Iris pigment epithelial cell (primary cell): ENCODE measurements at places on chromosomes 12 and 14.
A peak's percentile ranks its signal among the peaks of the same experiment; 100 is the strongest.

- no peak for DNase-seq
Observed at GRCh38 chr12:84888861-84889260, 23.7 kb downstream of the SLC6A15 start.

DNA sequence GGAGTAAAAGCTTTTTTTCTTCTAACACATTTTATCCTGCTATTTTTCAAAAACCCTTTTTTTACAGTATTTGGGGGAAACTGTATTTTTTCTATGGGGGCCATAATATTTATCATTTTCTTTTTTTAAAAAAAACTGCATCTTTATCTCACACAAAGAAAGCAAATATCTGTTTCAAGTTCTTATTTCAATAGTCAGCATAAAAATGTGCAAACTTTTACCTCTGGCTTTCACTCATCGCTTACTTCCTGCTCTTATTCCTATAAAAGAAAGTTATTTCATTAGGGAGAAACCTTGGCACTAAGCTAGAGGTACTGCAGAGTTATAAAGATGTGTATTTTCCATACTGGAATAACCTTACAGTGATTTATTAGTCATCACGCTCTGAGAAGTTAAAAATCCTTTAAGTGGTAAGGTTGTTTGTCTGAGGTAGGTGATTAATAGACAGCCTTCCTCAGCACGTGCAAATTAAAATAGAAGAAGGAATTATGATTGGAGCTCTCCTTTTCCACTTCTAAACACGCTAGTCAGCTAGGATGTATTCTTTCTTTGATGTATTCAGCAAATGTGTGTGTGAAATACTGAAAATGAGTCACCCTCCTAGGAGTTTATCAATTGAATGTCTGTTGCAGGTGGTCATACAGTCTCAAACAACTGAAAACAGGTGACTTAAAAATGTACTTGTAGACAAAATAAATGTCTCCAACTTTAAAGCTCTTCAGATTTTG, 461.0 kb downstream of the GXYLT1 start:
- DNase-seq, result no peak

DNA sequence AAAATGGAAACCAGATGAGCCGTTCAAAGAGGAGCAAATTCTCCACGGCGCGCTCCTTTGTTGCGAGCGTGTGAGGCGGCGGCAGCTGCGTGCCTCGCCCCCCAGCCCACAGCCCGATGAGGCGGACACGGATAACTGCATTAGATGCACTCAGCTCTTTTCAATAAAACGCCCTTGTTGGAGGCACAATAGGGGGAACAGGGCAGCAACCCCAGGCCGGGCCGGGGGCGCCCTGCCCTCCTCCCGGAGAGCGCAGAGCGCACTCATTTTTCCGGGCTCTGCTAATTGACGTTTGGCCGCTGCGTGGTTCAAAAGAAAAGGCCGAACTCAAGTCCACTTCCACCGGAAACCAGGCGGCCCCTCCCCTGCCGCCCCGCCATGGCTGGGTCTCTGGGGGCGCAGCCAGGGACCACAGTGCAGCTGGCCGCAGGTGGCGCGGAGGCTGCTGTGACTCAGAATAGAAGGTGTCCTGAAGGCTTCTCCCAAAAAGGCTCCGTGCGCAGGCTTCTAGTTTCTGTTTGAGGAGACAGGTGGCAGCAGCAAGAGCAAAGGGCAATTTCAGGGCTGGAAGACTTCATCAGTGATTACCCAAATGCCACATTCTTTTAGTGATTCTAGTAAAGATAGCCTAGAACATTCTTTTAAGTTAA, 29.0 kb upstream of the SMOC1 start:
- DNase-seq, result no peak

DNA sequence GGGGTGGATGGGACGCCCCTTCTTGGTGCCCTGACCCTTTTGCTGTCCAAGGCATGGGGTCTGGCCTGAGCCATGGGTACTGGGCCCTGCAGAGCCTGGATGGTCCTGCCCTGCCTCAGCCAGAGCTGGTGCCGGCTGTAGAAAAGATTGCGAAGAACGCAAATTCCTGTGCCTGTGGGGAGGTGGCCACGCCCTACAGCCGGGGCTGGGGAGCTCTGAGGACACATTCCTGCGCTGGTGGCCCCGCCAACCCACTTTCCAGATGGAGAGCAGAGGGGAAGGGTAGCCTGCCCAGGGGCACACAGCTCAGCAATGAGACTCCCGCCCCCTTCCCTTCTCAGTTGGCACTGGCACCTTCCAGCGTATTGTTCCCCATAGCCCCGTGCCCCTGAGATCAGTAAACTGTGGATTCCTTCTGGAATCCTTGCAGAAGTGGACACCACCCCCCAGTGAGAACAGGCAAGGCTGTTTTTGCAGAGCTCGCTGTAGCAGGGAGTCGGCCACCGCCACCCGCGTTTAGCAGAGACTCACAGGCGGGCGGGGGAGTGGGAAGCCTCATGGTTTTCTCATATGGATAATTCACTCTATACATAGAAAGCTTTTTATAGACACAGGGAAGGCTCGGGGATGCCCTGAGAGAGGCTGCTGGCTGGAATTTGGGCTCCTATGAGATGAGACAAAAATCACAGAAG, 8.6 kb downstream of the INF2 start:
- no peak for DNase-seq

DNA sequence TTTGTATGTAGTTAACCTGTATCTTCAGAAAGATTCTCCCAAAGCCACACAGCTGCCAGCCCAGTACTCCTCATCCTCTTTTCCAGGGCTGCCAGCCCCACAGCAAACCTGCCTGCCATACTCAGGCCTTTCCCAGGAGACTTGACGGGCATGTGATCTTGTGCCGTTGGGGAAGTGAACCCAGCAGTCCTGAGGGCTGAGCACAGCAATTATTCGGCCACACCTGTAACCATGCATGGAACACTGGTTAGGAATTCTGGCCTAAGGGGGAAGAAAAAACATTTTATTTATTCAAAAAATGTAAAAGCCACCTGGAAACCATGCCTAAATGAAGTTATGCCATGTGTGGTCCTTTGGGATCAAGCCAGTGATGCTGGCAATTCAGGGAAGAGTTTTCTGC, 145.3 kb downstream of the GRIN2B start:
- DNase-seq, result no peak

DNA sequence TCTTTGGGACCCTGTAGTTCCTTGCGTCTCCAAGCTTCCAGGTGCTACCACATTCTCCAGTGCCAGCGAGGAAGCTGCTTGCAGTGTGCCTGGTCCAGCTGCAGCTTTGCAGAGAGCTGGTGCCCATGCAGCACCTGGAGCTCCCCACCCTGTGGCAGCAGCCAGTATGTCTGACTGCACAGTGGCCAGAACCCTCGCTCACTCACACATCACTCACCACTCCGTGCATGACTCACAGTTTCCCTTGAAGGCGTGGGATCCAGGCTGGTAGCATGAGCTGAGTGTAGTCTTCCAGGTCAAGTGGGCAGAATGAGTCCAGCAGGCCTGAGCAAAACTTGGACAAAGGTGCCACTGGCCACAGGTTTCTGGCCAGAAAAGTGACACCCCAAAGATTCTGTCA, 33.6 kb downstream of the SDR9C7 start:
- no peak for DNase-seq

- no peak for DNase-seq
Observed at GRCh38 chr12:60114169-60114568, 518.3 kb downstream of the SLC16A7 start.

GRCh38 chr12:121033625-121034349, 5.3 kb downstream of the OASL start:
- DNase-seq, result peak; percentile 34

DNA sequence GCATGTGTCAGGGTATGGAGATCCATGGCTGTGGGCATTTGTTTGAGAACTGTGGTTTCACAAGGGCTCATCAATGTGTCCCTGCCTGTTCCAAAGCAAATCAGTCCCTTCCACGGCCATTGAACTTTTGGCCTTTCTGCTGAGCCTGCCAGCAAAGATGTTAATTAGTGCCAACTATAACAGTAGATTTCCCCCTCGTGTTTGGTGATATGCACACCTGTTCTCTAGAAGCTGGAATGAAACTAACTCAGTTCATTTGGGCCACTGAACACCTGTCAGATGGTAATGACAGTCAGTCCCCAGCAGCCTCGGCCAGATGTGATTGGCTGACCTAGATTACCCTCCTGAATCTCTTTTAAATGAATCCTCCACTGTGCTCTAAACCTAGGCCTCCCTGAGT, 43.2 kb downstream of the IRAK3 start:
- no peak for DNase-seq

GRCh38 chr14:93999573-93999972, 2.5 kb downstream of the CCDC197 start:
- no peak for DNase-seq

DNA sequence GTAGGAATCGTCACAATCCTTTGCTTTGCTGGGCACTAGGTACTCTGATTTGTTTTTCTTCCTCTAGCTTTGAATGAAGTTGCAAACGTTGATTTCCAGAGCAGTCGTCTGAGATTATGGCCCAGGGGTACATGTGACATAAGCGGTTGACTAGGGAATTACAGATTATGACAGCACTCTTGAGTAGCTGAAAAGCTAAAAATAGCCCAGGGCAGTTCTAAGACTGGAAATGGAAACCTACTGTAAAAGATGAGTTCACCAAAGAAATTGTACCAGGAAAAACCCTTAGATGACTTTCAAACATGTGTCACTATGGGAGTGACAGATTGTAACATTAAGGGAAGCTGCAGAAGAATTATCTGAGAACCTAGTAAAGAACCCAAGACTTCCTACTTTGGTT, 108.5 kb downstream of the ANO6 start:
- DNase-seq, result peak; percentile 18

GRCh38 chr12:68901551-68901950, 31.4 kb downstream of the CPM start:
- no peak for DNase-seq

GRCh38 chr12:130537051-130537450, 179.0 kb downstream of the RIMBP2 start:
- DNase-seq, result no peak

DNA sequence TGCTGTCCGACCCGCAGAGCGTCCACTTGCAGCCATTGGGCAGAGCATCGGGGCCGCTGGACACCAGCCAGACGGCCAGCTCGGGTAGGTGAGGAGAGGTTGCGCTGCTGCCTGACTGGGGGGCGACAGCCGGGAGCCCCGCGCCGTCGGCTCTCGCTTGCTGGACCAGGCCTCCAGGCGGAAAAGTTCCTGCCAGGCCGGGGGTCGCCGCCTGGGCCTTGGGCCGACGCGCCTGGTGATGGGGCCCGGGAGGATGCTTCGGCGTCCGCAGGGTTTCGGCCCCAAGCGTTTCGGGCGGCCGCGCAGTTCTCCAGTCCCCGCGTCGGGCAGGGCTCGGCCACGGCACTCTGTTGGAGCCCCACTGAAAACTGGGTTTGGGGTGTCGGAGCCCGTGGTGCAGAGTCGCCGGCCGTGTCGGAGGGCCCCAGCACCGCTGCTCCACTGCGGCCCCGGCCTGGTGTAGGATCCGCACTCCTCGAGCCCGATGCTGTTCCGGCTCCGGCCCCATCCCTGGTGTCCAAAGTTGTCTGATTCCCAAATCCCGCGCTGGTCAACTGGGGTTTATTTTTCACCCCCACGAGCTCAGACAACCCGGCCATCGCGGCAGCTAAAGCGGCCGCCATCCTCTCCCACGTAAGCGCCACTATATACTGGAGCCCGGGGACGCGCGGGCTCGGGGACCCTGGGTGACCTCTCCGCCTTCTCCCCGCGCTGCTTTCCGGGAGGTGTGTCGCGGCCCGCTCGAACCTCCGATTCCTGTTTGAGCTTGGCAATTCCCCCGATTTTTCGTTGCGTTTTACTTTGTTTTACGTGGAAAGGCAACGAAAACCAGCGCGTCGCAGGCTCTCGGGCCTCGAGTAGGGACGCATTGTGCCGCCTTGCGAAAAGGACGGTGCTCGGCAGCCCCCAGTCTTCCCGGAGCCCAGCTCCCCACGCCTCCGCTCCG, 872 bp downstream of the VSX2 start:
- DNase-seq, result no peak

DNA sequence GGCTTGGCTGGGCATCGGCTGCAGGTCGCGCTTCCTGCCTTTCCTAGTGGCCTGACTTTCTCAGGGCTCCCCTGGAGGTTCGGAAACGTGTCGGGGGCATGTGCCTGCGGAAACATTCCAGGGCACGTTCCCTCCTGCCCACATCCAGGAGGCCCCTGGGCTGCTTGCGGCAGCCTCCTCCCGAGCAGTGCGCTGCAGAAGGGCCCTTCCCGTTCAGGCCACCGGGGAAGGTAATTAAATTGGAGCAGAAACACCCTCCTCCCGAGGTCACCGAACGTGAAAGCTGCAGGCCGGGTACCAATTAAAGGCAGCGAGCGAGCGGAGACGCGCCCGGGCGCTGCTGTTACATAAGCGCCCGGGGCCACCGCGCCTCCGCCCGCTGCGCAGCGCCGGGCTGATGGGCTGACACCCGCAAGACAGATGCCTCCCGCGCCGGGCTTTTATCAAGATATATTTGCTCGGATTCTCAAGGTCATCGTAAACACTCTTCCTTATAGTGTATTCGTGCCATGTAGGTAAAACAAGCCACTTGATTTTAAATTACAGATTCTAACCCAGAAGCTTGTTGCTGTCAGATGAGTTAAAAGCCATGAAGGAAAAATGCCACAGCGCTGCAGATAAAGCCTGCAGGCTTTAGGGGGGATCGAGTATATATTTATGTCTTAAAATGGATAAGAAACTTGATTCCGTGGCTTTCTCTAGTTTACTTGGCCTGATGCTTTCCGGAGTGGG, 31.4 kb downstream of the SSPN start:
- DNase-seq, result peak; percentile 31

DNA sequence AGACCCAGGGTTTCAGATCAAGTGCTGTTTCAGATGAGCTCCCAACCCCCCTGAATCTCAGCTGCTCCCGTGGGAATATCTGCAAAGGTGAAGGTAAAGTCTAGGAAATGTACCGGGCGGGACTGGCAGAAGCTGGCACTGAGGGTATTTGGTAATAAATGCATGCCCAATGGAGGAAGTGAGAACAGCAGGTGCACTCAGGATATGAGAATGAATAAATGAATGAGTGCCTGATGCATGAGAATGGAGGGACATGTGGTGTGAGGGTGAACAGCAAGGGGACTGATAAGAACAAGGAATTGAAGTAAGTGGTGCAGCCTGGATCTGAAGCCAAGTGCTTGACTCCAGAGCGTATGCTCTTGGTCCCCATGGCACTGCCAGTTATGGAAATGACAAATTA, 11.6 kb downstream of the RAPGEF3 start:
- DNase-seq, result no peak

- no peak for DNase-seq
Observed at GRCh38 chr14:76486251-76486743, 110.4 kb downstream of the ESRRB start.

GRCh38 chr14:34713681-34714319, 593 bp downstream of the CFL2 start:
- peak; percentile 85 for DNase-seq

DNA sequence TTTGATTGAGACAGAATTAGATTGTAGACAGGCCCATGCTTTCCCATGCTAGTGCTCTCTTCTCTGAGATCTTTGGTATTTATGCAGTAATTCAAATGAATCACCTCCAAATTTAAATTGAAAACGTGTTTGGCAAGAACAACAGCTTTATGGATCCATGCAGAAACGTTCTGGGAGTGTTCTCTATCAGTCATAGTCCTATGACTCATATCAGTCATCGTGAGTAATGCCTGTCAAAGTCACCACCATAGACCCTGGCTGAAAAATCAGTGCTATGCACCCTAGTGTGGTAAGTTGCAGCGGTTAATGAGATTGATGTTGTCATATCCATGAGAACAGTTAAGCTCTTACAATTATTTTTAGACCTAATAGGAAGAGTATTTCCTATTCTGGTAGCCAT, 90.1 kb upstream of the FOXG1 start:
- DNase-seq, result peak; percentile 95

- DNase-seq, result no peak
Observed at GRCh38 chr12:108507971-108508642, 7.0 kb upstream of the FICD start.
